Central memory CD8-positive, alpha-beta T cell (primary cell): ENCODE measurements at places on chromosomes 11 and 22.

DNA sequence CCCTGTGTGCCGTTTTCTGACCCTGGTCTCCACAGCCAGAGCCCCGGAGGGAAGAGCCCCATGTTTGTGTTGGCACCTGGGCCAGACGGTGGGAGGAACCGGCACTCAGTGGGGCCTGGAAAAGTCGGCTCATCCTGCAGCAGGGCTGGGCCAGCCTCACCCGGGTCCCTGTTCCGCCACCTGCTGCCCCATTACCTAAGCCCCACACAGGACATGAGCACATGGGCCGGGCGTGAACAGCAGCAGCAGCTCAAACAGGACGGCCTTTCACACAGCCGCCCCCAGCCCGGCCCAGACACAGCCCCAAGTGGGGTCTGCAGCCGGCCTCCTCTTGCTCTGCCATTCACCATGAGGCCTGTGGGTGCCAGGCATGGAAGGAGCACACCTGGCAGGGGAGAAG, 302.4 kb downstream of the MN1 start:
- H3K27ac ChIP-seq = no peak overlapping the region
- H3K4me3 ChIP-seq = no peak overlapping the region
- H3K4me1 ChIP-seq = no peaks in the 10 kb centered on the region
- H3K36me3 ChIP-seq = no peaks in the 10 kb centered on the region

DNA sequence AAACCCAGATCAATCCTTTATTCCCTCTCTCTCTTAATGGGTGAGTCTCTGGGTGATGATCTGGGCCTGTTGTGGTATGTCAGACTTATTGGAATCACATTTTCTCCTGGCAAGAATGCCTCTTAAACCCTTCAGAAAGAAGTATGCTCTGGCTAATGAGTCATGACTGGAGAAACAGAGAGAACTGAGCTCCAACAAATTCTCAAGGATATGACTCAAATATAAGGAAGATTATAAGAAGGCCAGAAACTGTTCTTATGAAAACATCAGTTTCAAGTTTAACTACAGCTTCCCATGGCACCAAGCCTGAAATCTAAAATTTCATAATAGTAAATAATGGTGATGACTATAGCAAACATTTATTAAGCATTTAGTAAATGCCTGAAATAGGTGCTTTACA, 83.9 kb downstream of the OR5AK2 start:
- no peak overlapping the region for H3K4me3 ChIP-seq
- H3K36me3 ChIP-seq = peaks cover 1% of the 10 kb centered on the region
- no peak for DNase-seq
- no peak overlapping the region for H3K27ac ChIP-seq
- no peaks in the 10 kb centered on the region for H3K27me3 ChIP-seq
- no peaks in the 10 kb centered on the region for H3K4me1 ChIP-seq

DNA sequence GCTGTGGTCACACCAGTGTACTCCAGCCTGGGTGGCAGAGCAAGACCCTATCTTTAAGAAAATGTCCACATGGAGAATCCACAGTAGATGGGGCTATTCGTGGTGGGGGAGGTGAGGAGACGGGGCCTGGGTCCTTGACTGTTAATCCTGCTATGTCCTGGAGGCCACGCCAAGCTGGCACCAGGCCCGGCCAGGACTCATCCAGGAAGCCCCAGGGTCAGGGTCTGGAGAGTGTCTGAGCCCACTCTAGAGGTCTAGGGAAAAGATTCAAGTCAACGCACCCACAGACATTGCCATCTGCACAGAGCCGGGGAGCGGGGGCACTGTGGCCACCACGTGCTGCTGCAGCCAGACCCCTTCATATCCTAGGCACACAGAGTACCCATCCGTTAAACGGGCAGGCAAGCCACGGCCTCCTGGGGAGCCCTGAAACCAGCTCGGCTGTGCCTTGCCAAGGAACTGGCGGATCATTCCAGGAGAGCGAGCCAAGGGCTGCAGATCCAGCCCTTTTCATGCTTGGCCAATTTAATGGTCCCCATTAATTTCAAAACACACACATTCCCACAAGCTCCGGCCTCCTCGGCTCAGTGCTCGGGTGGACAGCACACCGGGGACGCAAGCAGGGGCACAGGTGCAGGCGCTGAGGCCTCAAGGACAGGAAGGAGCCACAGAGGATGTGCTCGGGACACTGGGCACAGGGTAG, 24.7 kb downstream of the MACROD1 start:
- no peaks in the 10 kb centered on the region for H3K36me3 ChIP-seq
- H3K27ac ChIP-seq = no peak overlapping the region
- no peak for DNase-seq
- no peaks in the 10 kb centered on the region for H3K27me3 ChIP-seq

DNA sequence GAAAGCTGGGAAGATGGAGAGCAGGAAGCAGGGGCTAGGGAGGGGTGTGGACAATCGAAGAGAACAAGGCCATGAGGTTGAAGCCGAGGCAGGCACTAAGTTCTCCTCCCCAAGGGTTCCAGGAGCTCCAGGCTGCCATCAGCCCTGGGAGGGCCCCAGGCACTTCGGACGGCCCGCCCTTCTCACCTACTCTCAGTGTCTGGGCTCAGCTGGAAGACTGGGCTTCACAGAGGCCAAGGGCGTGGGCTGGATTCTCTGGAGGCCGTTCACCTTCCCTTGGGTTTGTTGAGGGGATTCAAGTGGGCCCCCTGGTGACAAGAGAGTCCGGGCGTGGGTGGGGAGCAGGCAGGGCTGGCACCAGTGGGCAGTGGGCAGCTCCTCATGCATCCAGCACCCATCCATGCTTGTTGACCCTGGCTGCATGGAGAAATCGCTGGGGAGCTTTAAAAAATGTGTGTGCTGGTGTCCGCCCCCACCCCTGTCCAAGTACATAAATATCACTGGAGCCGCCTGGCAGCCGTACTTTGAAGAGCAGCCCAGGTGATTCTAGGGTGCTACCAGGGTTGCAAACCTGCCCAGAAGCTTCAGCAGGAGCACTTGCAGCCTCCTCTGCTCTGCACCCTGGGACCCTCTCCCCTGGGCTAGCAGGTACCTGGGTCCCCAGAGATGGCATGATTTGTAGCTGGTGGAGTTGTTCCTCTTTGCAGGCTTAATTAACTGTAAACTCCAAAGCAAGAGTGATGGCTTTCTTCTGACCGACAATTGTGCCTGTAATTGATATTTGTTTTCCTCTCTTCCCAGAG, 74.3 kb downstream of the RTL6 start:
- H3K27ac ChIP-seq = peak overlapping the region; percentile 73
- peaks cover 80% of the 10 kb centered on the region for H3K27me3 ChIP-seq
- no peak for DNase-seq
- H3K4me3 ChIP-seq = no peak overlapping the region
- no peaks in the 10 kb centered on the region for H3K4me1 ChIP-seq

GRCh38 chr11:123072332-123072761, 10.4 kb upstream of the HSPA8 start:
- peaks cover 6% of the 10 kb centered on the region for H3K36me3 ChIP-seq
- peak overlapping the region; percentile 78 for H3K27ac ChIP-seq
- H3K4me1 ChIP-seq = peaks cover 40% of the 10 kb centered on the region
- no peaks in the 10 kb centered on the region for H3K27me3 ChIP-seq
- DNase-seq = no peak

DNA sequence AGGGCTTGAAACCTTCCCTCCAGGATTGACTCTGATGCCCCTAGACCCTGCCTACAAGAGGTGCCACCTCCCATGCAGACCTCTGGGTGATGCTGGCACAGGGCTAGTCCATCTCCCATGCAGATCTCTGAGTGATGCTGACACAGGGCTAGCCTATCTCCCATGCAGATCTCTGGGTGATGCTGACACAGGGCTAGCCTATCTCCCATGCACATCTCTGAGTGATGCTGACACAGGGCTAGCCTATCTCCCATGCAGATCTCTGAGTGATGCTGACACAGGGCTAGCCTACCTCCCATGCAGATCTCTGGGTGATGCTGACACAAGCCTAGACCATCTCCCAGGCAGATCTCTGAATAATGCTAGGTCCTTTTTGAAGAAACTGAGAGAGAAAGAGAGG, 321.7 kb downstream of the NTM start:
- no peak overlapping the region for H3K27ac ChIP-seq
- H3K4me1 ChIP-seq = peaks cover 6% of the 10 kb centered on the region
- no peak for DNase-seq
- H3K36me3 ChIP-seq = no peaks in the 10 kb centered on the region
- H3K27me3 ChIP-seq = peaks cover 35% of the 10 kb centered on the region

- no peaks in the 10 kb centered on the region for H3K27me3 ChIP-seq
- no peak overlapping the region for H3K27ac ChIP-seq
- DNase-seq = no peak
- H3K4me1 ChIP-seq = no peaks in the 10 kb centered on the region
- no peaks in the 10 kb centered on the region for H3K36me3 ChIP-seq
Observed at GRCh38 chr11:9974375-9974774, 310.5 kb downstream of the SWAP70 start.
